Ovary (tissue), 10 donors: ENCODE measurements at places on chromosomes 5 and 9. TPM values are rescaled to one million over a fixed set of nuclear protein-coding genes. Genes with fewer than 3 reads are reported as not detected.

The CFAP90 gene
- 0.67 TPM for polyA plus RNA-seq

The GRIA1 gene
- 0.57 TPM for polyA plus RNA-seq

The PAXX gene
- polyA plus RNA-seq = 1.1 TPM

The PHYHD1 gene
- polyA plus RNA-seq = 41.1 TPM

The CDX1 gene
- 0.44 TPM for polyA plus RNA-seq

The JADE2 gene
- polyA plus RNA-seq = 28.1 TPM

The PIP5K1B gene
- polyA plus RNA-seq = 3.3 TPM

The SIMC1 gene
- polyA plus RNA-seq = 39.0 TPM

The SLC28A3 gene
- 0.08 TPM for polyA plus RNA-seq

The DNM1 gene
- polyA plus RNA-seq = 7.6 TPM

The PCDHA9 gene
- 0.05 TPM for polyA plus RNA-seq

The SLC6A19 gene
- polyA plus RNA-seq = not detected

The DMGDH gene
- polyA plus RNA-seq = 2.1 TPM

The SWI5 gene
- 46.4 TPM for polyA plus RNA-seq

The LAMC3 gene
- 3.3 TPM for polyA plus RNA-seq

The PCDHGB6 gene
- 7.0 TPM for polyA plus RNA-seq

The CORO2A gene
- polyA plus RNA-seq = 1.9 TPM

The EPB41L4A gene
- polyA plus RNA-seq = 2.7 TPM

The FABP6 gene
- not detected for polyA plus RNA-seq

The ZDHHC11B gene
- 1.7 TPM for polyA plus RNA-seq

The ALDH7A1 gene
- 161 TPM for polyA plus RNA-seq

The FOXD4 gene
- polyA plus RNA-seq = 0.08 TPM

The SPATA31D4 gene
- not detected for polyA plus RNA-seq

The TRAF1 gene
- 4.4 TPM for polyA plus RNA-seq

The EGFLAM gene
- polyA plus RNA-seq = 37.5 TPM

The TMEM267 gene
- 6.3 TPM for polyA plus RNA-seq

The PCDHGA9 gene
- 2.3 TPM for polyA plus RNA-seq

The CDH10 gene
- 0.10 TPM for polyA plus RNA-seq

The GABRA6 gene
- polyA plus RNA-seq = not detected

The F2RL2 gene
- 0.06 TPM for polyA plus RNA-seq

The CDKN2B-AS1 gene
- 0.32 TPM for polyA plus RNA-seq

The EFNA5 gene
- polyA plus RNA-seq = 4.1 TPM

The ADGRV1 gene
- 2.7 TPM for polyA plus RNA-seq

The DIAPH1 gene
- polyA plus RNA-seq = 45.6 TPM

The TMOD1 gene
- polyA plus RNA-seq = 77.2 TPM

The SIT1 gene
- polyA plus RNA-seq = 0.29 TPM

The PDCD1LG2 gene
- polyA plus RNA-seq = 0.70 TPM

The KLF4 gene
- 30.1 TPM for polyA plus RNA-seq

The CCT5 gene
- 250 TPM for polyA plus RNA-seq

The ASPN gene
- 39.5 TPM for polyA plus RNA-seq

The CDH9 gene
- not detected for polyA plus RNA-seq

The PDZD2 gene
- 21.2 TPM for polyA plus RNA-seq

The LRRC8A gene
- polyA plus RNA-seq = 28.5 TPM

The MRPS30 gene
- polyA plus RNA-seq = 18.2 TPM

The BTNL8 gene
- 0.04 TPM for polyA plus RNA-seq

The FBP2 gene
- polyA plus RNA-seq = not detected

The INSL6 gene
- polyA plus RNA-seq = not detected

The GPR150 gene
- polyA plus RNA-seq = 0.05 TPM

The KCNMB1 gene
- 3.5 TPM for polyA plus RNA-seq
